ENCODE measurements at places on chromosomes 7 and 10. TPM values are rescaled to one million over a fixed set of nuclear protein-coding genes. Genes with fewer than 3 reads are reported as not detected.

Gene HGF
- polyA plus RNA-seq: 0.05 TPM

Gene NFE2L3
- polyA plus RNA-seq: 27.6 TPM

Gene CALML3
- not detected for polyA plus RNA-seq

- peak overlapping the region; percentile 74 for H3K4me3 ChIP-seq
- peaks cover 11% of the 10 kb centered on the region for H3K27me3 ChIP-seq
- no peak overlapping the region for H3K27ac ChIP-seq
Observed at GRCh38 chr10:79904671-79905321, 44.1 kb downstream of the SFTPD start.

DNA sequence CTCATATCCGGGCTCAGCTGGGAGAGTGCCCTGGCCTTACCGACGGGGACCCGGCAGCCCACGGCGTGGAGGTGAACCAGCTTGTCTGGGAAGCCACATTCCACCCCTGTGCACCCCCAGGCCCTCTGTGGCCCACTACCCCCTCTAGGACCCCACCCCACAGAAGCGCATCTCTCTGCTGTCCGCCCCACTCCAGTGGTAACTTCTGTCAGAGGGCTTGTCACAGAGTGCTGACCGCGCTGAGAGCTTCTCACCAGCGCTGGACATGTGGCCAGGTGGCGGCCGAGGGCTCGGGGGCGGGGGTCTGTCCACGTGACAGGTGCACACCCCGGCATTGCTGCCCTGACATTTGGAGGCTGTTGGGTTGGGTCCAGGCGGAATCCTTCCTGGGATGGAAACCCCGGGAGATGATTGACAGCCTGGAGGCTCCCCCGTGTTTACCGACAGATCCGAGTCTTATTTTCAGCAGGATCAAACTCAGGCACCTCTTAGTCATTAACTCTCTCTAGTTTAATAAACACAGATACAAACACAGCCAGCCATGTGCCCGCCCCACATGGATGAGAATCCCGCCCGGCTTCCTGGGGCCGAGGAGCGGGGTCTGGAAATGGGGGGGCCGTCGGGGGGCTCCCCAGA lies 5.1 kb downstream of the ELFN1 start:
- H3K4me1 ChIP-seq: peaks cover 4% of the 10 kb centered on the region
- H3K27ac ChIP-seq: no peak overlapping the region
- DNase-seq: peak; percentile 43
- H3K4me3 ChIP-seq: no peak overlapping the region

- no peaks in the 10 kb centered on the region for H3K27me3 ChIP-seq
- H3K27ac ChIP-seq: no peak overlapping the region
- H3K4me3 ChIP-seq: no peak overlapping the region
- DNase-seq: no peak
- peaks cover 6% of the 10 kb centered on the region for H3K4me1 ChIP-seq
Observed at GRCh38 chr10:16965740-16966447, 148.7 kb upstream of the RSU1 start.

- H3K4me3 ChIP-seq: no peak overlapping the region
- peaks cover 3% of the 10 kb centered on the region for H3K36me3 ChIP-seq
- DNase-seq: no peak
Observed at GRCh38 chr7:739983-740942, 13.2 kb upstream of the PRKAR1B start.

DNA sequence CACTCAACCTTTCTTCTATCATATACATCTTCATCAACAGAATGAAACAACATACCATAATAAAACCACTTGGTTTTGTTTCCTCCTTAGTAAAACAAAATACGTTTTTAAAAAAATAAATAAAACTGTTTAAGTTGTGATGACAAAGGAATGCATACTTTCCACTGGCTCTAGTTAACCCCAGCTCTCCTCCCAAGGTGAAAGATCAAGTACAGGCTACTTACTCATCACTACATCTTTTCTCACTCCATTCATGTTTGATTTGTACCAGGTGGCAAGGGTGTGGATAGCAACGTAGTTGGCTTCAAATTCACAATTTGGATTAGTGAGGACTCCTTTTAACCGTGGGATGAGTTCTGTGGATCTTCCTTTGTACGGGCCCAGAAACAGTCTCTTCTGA lies 14.7 kb downstream of the OGA start:
- H3K4me1 ChIP-seq: no peaks in the 10 kb centered on the region
- H3K27me3 ChIP-seq: no peaks in the 10 kb centered on the region
- no peak for DNase-seq
- no peak overlapping the region for H3K4me3 ChIP-seq

DNA sequence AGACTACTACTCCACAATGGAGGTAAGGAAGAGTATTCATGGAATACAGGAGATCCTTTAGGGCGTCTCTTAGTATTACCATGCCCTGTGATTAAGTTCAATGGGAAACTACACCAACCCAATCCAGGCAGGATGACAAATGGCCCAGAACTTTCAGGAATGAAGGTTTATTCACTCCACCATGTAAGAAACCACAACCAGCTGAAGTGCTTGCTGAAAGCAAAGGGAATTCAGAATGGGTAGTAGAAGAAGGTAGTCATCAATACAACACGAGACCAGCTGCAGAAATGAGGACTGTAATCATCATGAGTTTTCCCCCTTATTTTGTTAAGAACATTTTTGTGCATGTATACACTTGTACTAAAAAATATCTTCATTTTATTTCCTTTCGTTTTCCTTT lies 76.6 kb downstream of the GPR37 start:
- H3K4me1 ChIP-seq: no peaks in the 10 kb centered on the region
- no peak overlapping the region for H3K4me3 ChIP-seq
- no peak overlapping the region for H3K27ac ChIP-seq
- no peaks in the 10 kb centered on the region for H3K27me3 ChIP-seq
- DNase-seq: no peak
- H3K36me3 ChIP-seq: no peaks in the 10 kb centered on the region

DNA sequence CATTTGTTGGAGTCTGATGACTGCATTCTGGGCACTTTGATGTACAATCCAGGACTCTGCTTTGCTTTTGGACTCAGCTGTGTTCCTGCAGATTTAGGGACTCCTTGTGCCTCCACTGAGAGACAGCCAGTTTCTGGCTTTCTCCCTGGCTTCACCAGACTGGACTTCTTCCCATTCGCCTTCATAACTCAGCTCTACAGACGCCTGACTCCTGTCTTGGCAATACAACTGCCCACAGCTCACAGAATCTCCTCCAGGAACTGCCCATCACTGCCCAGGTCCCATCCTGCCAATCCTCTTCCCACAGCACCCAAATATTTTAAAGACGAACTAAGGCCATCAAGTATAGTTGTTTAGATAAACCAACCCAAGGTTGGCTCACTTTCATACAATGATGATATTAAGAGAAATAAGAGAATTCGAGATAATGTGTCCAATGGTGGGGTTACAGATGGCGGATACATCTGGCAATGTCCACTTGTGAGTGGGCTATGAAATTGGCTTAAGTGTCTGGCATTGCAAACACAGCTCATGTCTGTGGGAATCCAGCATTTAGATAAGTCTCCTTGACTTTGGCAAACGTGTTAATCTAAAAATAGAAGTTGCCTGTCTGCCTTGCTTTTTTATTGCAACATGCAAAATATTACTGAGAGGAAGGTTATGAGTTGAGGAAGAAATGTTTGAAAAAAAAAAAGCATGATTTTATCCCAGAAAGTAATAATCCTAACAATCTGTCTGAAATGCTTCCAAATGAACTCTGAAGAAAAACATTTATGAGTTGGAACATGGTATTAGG lies 95.1 kb downstream of the ITGA8 start:
- no peaks in the 10 kb centered on the region for H3K27me3 ChIP-seq
- no peaks in the 10 kb centered on the region for H3K4me1 ChIP-seq
- H3K4me3 ChIP-seq: no peak overlapping the region
- DNase-seq: no peak
- no peaks in the 10 kb centered on the region for H3K36me3 ChIP-seq

Data from H1 (cell line).